Fibroblast of the aortic adventitia (primary cell): ENCODE measurements at places on chromosomes 11 and 22. TPM values are rescaled to one million over a fixed set of nuclear protein-coding genes. Genes with fewer than 3 reads are reported as not detected.
A peak's percentile ranks its signal among the peaks of the same experiment; 100 is the strongest.

The KRTAP5-9 gene
- not detected in 2 replicates for total RNA-seq

The PDE3B gene
- 0.82 and 2.8 TPM in 2 replicates for total RNA-seq

The TSPAN32 gene
- under 0.01 and 0.33 TPM in 2 replicates for total RNA-seq

The TMPRSS13 gene
- total RNA-seq = not detected in 2 replicates

The UNC93B1 gene
- total RNA-seq = 7.4 and 17.2 TPM in 2 replicates

The KIAA0930 gene
- total RNA-seq = 36.2 and 36.4 TPM in 2 replicates

The FGF19 gene
- not detected in 2 replicates for total RNA-seq

The HORMAD2 gene
- not detected in 2 replicates for total RNA-seq

The ARFIP2 gene
- 45.7 and 49.1 TPM in 2 replicates for total RNA-seq

The OR52I2 gene
- not detected in 2 replicates for total RNA-seq

The OR5M11 gene
- not detected in 2 replicates for total RNA-seq

DNA sequence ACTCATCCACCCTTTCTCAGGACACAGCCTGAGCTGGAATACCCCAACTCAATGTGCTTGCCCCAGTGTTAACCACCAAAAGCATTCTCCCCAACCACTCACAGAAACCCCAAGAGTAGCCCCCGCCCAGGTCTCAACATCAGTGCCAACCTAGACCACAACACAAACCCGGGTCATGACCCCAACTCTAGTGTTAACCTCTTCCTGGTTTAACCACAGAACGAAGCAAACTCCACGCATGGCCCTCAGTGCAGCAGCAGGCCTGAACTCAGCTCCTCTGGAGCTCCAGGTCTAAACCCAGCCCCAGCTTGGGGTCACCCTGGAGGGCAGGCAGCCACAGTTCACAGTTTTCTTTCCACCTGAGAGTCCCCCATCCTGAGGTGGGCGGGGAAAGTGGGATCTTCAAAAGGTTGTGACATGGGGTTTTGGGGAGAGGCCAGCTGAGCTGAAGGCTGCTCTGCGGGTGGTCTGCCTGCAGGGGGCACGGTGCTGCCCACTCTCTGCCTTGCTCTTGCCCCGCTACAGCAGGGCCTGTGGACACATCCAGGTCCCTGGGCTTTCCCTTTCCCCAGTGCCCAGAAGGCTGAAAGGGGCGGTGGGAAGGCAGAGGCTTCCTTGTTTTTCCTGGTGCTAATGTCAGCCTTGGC is 37.9 kb downstream of the NECTIN1 start:
- DNase-seq = no peak

DNA sequence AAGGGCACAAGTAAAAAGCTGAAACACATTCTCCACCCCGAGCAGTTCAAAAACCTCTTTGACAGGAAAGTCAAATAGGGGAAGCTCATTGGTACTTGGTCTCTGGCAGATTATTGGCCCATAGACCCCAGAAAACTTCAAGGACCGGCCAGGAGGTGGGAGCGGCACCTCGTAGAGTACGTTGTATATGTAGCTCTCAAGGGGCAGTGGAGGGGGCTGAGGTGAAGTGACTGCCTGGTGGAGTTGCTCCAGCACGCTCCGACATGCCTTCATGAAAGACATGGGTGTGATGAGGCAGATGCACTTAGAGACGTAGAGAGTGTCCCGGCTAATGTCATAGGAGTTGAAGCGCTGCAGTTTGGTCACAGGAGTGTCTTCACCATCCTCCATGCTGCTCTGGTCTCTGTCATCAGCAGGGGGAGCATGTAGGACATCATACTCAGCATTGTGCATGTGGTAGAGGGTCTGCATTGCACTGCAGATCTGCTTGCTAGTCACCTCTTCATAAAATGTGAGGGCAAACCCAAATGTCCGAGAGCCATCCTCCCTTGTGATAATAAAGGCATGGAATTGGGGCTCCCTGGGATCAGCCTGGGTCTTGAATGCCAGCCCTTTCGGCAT is 61.3 kb downstream of the DENND5A start:
- DNase-seq = no peak

DNA sequence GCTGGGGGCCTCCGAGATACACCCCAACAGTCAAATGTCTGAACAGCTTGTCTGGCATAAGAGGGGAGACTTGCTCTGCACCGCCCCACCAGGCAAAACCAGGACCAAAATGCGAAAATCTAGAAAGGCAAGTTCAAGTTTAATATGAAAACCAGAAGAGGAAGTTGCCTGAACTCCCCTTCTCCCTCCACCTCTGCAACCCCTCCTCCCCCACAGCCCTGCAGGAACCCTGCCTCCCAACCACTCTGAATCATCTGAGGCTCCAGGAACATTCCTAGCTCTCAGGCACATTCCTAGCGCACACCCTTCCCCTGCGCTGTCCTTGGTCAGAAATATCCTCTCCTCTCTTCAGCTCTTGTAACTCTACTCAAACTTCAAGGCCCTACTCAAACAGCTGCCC is 36.7 kb downstream of the ISX start:
- DNase-seq = no peak

- DNase-seq = no peak
These were observed 26.1 kb downstream of the SHISAL1 start for GRCh38 chr22:44286646-44287045.

- no peak for DNase-seq
These were observed 1.2 kb downstream of the KIRREL3 start for GRCh38 chr11:126999366-126999765.

GRCh38 chr22:45905326-45905923 is 71.5 kb downstream of the WNT7B start:
- DNase-seq = no peak

- DNase-seq = no peak
These were observed 36.0 kb upstream of the MYH9 start for GRCh38 chr22:36423461-36424404.

DNA sequence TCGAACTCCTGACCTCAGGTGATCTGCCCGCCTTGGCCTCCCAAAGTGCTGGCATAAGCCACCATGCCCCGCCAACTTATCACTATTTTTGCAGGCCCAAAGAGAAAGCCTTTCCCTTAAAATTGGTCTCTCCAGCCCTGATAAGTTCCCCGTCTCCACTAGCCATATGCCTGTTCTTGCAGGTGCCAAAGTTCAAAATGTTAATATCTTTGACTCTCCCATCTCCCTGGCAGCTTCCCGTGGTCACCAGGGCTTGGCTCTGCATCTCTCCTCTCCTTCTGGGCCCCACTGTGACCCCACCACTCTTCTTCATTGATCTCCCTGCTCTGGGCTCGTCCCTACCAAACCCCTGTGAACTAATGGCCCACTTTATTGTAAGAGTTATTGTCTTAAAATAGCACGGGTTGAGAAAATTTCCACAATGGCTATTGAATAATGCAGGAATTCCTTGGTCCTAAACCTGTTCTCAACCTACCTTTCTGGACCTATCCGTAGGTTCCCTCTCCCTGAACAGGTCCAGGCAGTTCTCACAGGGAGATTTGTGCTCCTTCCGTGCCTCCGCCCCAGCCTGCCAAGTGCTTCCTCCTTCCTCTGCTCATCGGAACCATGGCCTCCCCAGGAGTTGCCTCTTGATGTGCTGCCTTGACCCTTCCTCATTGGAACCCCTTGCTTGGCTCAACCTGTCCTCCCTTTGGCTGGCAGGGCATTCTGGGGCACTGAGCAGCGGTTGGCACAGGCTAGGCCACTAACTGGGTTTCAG is 147.5 kb downstream of the DSCAML1 start:
- no peak for DNase-seq

GRCh38 chr11:11472106-11472505 is 119.1 kb upstream of the CSNK2A3 start:
- DNase-seq = no peak

GRCh38 chr22:38614332-38615063 is 41.7 kb downstream of the FAM227A start:
- peak; percentile 2 for DNase-seq

DNA sequence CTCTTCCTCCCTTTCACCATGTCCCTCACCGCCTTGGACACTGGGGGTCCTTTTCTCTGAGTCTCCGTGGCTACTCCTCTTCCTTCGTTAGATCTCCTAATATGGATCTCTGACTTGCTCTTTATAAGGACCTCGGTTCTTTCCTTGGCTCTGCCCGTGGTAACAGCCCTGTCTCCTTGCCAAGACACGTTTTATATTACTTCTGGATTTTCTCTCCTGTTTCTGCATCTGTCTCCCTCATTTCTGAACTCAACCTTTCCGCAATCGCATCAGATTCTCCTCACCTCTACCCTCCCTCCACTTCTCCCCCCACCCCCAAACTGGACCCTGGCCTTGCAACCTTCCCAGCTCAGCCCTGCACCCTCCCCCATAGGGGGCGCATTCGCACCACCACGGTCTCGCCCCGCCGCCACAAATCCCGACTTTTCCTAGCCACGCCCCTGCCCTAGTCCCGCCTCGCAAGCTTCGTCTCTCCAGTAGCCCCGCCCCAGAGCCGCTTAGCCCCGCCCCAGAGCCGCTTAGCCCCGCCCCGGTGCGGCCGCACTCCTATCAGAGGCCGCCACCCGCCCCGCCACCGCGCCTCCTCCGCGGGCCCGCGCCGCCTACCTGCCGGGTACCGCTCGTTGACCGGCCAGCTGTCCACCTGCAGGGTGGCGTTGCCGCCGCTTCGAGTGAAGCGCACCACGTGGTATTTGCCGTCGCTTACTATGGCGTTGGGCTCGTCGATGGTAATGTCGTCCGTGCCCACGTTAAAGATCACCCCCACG is 39.0 kb downstream of the SLC22A12 start:
- DNase-seq = no peak

DNA sequence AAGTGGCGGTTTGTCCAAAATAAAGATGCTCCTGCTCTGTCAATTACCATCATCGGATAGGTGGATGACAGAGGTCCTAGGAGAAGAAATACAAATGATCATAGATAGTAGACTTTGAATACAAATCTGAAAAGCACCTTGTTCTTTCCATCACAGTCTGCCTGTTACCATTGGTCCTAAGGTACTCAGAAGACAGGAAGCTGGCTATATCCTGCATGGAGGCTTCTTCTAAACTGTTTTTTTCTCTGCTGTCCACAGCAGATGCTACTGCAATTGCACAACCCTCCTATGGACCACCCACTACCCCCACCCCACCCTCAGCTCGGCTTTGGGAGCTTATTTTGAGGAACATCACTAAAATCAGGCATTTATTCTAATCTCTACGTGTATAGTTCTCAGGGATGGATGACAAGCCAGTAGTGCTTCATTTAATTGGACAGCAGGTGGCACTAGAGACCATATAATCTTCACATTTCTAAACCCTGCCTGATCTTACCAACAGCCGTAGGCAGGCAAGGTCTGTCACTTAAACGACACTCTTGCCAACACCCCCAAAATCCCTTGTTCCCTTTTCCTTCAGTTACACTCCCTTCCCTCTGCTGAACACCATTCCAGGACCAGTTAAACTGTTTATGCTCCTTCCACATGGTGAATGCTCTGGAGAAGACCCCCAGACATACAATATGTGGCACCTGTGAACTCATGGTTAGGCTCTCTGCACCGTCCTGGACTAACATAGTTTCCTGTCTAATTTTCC is 6.6 kb upstream of the PTS start:
- DNase-seq = peak; percentile 91

GRCh38 chr22:50012211-50013181 is at the start of gene IL17REL:
Gene IL17REL, minus strand, starts transcription at chr22:50012765. Its CDS starts 119 bp downstream, at chr22:50012646.
- peak; percentile 21 for DNase-seq

DNA sequence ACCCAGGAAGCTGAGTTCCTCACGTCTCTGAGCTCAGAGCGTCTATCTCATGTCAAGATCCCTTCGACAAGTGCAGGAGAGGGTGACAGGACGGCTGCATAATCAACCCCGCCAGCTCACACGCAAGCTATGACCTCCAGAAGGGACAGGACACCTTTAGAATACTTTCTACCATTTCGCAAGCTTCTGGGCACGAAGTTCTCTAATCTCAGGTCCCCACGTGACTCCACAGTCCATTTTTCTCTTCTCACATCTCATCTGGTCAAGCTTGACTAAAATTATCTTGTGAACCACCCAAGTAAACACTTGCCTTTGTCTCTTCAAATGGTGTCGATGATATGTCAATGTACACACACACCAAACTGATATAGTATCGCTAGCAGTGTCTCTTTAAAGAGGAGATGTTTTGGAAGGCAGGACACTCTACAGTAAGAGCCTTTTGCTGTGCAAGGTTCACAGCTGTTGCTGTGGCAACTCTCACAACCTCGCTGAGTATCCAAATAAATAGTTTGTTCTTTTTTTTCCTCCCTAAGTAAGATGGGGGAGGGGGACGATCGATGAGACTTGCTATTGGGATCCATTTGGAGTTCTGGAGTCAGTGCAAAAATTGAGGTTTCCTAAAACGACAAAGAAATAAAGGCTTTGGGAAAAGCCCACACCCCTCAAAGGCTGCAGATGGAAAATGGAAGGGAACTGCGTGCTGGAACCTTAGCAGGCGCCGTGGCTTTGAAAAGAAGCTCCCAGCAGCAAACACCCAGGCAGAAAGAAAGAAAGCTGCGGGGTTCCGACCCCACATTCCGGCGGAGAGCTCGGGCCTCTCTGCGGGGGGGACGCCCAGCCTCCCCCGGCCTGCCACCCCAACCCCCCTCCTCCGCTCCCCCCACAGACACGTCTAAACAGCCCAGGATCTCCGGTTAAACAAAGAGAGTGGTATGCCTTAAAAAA is 215.4 kb upstream of the UBASH3B start:
- DNase-seq = peak; percentile 47

GRCh38 chr11:67644472-67645418 is 5.2 kb upstream of the TBX10 start:
- DNase-seq = no peak

- DNase-seq = no peak
These were observed at the start of gene MOB2 for GRCh38 chr11:1486054-1486825. Gene MOB2, minus strand, starts transcription at chr11:1486779. Its CDS starts 223 bp downstream, at chr11:1486556.

- peak; percentile 55 for DNase-seq
These were observed 232.6 kb downstream of the CASP12 start for GRCh38 chr11:104665641-104666040.

DNA sequence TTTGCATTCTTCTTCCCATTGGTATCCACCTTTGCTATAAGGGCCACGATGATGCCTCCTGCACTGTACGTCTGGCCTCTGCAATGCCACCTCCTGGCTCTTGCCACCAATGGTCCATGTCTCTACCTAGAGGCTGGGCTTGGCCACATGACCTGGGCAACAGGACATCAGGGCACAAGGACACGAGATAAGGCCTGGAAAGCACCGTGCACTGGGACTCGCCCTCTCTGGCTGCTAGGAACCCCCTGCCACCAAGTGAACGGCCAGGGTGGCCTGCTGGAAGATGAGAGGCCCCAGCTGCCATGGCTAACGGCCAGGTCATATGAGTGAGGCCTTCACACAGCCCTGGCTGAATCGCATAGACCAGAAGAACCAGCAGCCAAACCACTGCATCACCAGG is 87.4 kb downstream of the TRMU start:
- DNase-seq = no peak

GRCh38 chr11:108786281-108786990 is 121.6 kb downstream of the DDX10 start:
- DNase-seq = no peak

DNA sequence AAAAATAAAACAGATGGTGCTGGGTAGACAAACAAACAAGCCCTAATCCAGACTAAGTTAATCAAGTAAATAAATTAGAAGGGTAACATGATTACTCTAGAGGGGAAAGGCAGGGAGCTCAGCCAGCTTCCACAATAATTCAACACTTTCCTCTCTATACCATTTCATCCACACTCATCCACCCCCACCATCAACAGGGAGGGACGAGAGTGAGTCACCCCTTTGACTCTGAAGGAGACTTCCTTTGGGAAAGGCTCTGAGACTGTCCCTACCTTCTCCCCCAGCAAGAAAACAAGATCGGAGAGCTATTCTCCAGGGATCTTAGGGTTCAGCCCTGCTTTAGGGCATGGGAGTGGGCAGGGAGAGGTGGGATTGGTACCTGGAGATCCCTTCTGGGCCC is 33.1 kb downstream of the TRIM66 start:
- peak; percentile 50 for DNase-seq

- DNase-seq = no peak
These were observed 56.9 kb downstream of the USP47 start for GRCh38 chr11:11898648-11899047.
